Activated gamma-delta T cell treated with Interleukin-2 at 50 U/mL for 16 hours (primary cell): ENCODE measurements at places on chromosomes 11 and 22.

- no peak for DNase-seq
Observed at GRCh38 chr22:17734187-17734586, 40.1 kb downstream of the BID start.

DNA sequence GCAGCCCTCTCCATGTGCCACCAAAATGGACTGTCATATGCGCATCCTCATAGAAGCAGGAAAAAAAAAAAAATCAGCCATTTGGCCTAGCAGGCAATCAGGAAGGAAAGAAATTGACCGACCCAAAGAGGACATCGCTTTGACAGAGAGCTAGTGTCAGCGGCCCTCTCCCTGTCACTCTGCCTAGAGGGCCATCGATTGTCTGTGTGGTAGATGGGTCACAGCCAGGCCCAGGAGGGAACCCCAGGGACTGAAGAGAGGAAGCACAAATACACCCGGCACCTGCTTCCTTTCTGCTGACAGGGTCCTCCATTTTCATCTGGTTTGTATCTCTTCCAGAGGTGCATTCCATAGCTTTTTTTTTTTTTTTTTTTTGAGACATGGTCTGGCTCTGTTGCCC lies 21.8 kb downstream of the VPS37C start:
- DNase-seq: no peak

GRCh38 chr22:42289671-42290541 lies 19.5 kb upstream of the TCF20 start:
- DNase-seq: no peak

DNA sequence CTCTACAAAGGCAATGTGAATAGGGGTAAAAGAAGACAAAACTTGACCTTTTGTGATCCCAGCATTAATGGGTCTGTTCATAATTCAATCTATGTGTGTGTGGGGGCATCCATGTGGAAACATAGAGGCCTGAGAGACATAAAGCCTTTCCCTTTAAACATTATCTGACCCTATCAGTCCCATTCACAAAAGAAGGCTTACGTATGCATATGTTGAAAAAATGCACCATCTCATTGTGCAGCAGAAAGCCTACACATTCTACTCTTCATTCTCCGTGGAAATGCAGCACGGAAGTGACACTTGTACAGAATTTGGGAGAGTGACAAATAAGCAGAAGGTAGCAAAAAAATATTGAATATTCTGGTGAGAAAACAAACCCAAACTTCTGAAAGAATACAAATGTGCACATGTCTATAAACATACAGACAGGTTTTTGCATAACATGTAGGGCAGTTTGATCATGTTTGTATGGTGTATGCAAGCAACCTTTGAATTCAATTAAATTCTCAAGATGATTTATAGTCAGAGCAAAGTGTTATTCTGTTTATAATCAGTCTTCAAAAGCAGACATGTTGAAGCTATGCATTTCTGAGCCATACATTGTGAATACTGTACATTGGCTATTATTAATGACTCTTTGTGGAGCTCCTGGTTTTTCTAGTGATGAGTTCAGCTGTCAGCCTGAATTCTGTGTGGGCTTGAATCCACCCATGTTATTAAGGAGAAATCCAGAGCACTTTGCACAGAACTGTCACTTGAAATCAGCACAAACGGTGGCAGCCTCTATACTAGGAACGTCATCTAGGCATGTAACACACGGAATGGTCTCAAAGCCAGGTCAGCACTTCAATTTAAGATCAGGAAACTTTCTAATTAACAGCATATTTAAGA lies 236.8 kb downstream of the DCDC1 start:
- DNase-seq: no peak

DNA sequence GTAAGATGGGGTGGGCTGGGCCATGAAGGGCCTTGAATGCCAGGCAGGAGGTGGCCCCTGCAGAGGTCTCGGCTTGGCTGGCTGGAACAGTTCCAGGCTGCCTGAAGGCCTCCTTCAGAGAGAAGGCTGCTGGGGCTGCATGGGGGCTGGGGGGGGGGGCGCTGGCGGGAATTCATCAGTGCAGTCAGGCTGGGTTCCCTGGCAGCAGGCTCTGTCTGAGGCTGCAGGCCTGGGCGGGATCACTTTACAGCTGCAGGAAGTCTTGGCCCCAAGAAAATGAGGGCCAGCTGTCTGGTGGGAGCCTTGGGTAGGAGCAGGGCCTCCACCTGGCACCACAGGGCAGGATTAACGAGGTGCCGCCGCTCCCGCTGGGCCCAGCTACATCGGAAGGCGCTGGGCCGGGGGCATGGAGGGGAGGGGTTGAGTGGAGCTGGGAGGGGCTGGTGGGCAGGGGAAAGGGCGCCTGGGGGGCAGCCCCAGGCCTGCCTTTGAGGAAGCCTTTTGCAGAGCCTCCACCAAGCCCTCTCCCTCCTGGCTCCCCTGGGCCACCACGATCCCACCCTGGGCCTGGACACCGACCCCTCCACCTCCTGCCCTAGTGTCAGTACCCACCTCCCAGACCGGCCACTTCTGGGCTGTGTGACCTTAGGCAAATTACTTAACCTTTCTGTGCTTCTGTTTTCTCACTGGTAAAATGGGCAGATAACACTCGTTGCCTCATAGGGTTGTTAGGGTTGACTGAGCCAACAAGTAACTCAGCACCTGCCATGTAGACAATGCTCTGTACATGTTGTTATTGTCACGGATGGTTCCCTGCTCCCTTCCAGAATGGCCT lies 31.0 kb upstream of the HMOX1 start:
- DNase-seq: no peak

DNA sequence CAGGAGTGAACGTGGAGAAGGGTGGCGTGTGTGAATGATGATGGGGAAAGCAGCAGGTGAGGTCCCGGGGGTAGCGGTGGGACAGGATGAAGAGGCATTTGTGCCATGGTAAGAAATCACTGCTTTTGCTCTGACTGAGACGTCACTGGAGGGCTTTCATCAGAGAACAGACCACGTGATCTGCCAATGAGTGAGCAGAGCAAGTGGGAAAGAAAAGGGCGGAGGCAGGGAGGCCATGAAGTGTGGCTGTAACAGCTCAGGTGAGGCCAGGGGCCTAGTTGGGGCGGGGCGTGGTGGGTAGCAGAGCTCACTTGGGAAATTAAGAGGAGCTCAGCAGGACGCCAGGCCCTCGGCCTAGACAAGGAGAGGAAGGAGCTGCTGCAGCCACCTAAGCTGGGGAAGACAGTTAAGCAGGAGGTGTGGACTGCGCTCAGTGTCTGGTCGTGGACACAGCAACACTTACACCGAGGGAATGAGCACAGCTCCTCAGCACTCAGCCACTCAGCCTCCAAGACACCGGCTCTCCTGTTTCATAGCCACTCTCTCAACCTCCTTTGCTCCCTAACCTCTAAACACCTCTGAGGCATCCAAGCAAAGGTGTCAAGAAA lies 14.1 kb upstream of the TMEM121B start:
- DNase-seq: no peak
